ENCODE measurements at places on chromosomes 12 and 14. TPM values are rescaled to one million over a fixed set of nuclear protein-coding genes. Genes with fewer than 3 reads are reported as not detected.

GRCh38 chr12:101671157-101671791, 26.2 kb upstream of the CHPT1 start:
- peak; percentile 55 for DNase-seq
- peaks cover 4% of the 10 kb centered on the region for H3K4me1 ChIP-seq
- no peaks in the 10 kb centered on the region for H3K27me3 ChIP-seq
- no peak overlapping the region for H3K4me3 ChIP-seq

APAF1 gene
- 24.3 TPM for total RNA-seq

DAO gene
- total RNA-seq, result not detected

TSPAN31 gene
- 41.1 TPM for total RNA-seq

DNA sequence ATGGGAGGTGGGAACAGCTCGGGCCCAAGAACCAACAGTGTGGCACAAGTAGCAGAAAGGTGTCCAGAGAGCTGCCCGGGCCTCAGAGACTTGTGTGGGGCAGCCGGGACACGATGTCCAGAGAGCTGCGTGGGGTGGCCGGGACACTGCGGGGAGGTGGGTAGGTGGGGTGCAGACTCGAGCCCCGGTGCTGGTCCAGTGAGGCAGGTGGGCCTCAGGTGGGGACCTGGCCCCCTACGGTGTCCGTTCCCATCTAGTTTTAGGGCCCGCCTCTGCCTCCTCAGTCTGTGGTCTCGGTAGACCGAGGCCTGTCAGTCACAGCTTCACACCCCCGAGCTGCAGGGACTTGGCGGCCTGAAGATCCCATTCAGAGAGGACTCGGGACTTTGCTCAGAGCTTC, 6.3 kb upstream of the FBRSL1 start:
- no peak overlapping the region for H3K27ac ChIP-seq
- no peak overlapping the region for H3K4me3 ChIP-seq
- H3K36me3 ChIP-seq, result no peaks in the 10 kb centered on the region
- peaks cover 11% of the 10 kb centered on the region for H3K27me3 ChIP-seq

- H3K4me1 ChIP-seq, result peaks cover 27% of the 10 kb centered on the region
- DNase-seq, result no peak
- H3K36me3 ChIP-seq, result peaks cover 6% of the 10 kb centered on the region
- H3K27me3 ChIP-seq, result no peaks in the 10 kb centered on the region
- H3K27ac ChIP-seq, result peak overlapping the region; percentile 19
Measured at GRCh38 chr14:50344116-50344775, 32.1 kb downstream of the DMAC2L start.

PRMT5 gene
- total RNA-seq, result 37.3 TPM

AKAP3 gene
- 3.2 TPM for total RNA-seq

Measured in lower lobe of right lung (tissue), 2 donors.